Endothelial cell of umbilical vein (primary cell): ENCODE measurements at places on chromosomes 5 and 9.

- peak; percentile 83 for DNase-seq
These were observed 140.7 kb downstream of the GNA14 start for GRCh38 chr9:77507212-77507961.

DNA sequence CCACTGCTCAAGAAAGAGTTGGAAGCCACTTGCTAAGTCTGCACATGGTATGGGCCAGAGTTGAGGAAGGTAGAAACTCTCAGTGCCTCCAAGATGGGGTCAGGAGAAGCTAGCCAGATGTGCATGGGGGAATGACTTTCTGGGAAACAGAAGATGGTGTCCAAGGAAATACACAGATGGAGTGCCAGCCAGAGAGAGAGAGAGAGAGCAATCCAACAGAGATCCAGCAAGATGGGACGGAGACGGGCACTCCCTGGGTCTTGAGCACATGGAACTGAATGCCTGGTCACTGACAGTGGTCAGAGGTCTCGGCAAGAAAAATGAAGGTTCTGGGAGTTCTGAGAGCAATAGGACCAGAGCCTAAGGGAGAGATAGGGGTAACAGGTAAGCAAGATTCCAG lies 82.1 kb downstream of the SH3TC2 start:
- DNase-seq = no peak

GRCh38 chr5:31232273-31232888 lies 38.9 kb downstream of the CDH6 start:
- DNase-seq = peak; percentile 17

DNA sequence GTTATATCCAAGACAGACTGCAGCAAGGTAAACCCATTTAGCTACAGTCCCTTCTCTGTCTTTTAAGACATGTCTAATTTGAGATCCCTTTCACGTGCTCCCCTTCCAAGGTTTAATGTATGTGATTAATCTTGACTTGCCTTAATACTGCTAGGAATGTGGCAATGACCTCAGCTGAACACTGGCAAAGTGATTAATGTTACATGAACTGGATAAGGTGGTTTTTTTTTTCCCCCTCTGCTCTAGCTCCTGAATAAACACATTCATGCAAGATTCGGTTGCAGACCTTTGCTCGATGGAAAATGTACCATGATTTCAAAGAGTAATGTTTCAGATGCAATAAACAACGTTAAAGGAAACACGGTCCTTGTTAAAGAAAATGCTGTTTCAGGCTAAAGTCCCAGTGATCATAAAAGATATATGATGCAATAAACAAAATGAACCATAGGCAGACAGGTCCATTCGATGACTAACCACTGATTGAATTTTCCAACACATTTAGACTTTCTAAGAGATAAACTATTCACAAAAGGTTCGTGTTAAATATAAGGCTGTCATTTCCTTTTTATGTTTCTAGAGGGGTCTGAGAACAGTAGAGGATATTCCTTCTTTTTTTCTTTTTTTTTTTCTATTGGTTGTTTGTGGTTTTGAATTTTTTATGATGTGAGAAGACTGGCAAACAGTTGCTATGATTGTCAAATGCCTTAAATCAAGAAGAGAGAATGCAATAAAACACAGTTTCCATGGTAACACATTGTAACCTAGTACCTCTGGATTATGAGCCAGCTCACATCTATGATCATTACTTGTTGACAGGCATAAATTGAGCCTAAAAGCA lies 44.7 kb upstream of the ZNF608 start:
- peak; percentile 36 for DNase-seq

DNA sequence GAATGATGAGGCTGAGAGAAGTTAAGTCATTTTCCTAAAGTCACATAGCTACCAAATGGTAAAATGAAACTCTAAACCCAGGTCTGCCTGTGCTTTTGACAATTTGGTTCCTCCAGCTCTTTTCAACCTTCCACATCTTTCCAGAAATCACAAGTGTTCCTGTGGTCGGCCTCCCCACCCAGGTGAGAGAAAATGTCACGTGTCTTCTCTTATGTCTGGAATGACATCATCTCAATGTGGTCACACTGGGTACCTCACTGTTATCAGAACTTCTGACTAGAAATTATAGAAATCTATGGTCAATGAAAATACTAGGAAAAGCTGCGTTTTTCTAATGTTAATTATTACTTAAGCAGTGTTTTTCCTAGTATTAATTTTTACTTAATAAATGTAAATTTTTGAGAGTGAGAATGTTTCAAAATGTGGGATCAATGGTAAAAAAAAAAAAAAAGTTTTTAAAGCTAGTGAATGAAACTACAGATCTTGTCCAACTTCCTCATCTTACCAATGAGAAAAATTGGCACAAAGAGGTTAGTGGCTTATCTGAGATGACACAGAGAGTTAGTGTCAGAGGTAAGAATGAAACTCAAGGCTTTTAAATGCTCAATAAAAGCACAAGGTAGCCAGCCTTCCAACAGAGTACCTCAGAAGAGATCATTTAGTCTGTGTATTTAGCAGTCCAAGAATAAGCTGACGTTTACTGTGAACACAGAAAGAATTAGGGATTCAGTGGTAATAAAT lies 228.7 kb upstream of the NR4A3 start:
- DNase-seq = no peak

DNA sequence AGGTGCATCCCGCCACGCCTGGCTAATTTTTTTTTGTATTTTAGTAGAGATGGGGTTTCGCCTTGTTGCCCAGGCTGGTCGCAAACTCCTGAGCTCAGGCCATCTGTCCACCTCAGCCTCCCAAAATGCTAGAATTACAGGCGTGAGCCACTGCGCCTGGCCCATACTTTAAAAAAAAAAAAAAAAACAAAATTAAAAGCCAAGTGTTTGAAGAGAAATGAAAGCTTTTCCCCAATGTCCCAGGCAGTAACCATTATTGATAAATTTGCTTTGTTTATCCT lies 9.5 kb downstream of the PRRC2B start:
- no peak for DNase-seq

DNA sequence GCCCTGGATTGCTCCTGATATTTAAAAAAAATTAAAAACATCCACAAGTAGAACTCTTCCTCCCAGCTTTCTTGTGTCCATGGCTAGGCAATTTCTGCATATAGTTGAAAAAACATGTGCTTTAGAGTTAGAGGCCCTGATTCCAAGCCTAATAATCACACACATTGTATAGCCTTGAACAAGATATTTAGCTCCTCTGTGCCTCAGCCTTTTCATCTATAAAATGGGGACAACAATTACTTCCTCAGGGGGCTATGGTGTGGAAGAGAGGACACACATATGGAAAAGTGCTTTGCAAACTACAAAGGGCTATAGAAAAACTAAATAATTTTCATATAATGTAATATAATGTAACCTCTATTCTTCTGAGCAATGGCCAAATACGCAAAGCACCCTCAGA lies 23.0 kb upstream of the CDK5RAP2 start:
- DNase-seq = no peak

DNA sequence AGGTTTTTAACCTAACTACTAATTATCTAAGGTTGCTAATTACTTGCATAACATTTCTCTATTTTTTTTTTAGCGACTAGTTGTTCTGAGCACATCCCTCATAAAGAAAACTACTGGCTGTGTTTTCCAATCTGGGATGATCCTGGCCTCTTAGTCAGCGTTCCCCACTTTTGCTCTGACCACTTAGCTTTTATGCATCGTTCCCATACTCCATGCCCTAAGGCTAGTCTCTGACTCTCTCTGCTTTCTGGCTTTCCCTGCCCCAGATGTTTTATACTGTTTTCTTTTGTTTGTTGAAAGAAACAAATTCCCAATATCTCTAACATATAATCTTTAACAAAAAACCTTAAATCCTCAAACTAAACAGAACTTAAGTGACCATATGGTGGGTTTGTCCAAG lies 217.9 kb downstream of the SPATA31D1 start:
- no peak for DNase-seq

- no peak for DNase-seq
These were observed 120.1 kb downstream of the BOD1 start for GRCh38 chr5:173496129-173496882.

GRCh38 chr5:84393969-84394368 lies 9.3 kb upstream of the EDIL3 start:
- DNase-seq = peak; percentile 90

DNA sequence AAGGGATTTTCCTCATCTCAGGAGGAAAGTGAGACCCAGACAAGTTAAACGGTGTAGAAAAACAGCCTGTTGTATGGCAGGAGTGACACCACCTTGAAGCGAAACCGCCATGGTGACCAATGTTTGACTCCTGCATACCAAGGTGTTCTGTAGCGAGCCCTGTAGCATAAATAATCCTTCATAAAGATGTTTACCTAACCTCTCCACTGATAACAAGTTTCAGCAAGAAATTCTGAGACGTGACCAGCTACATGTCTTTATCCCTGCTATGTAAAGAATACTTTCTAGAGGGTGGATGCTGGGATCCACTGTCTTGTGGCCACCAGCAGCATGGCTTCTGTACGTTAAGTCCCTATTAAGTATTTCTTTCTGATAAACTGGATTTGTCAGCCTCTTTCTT lies 148.1 kb downstream of the MPDZ start:
- DNase-seq = no peak

- DNase-seq = no peak
These were observed 460.8 kb downstream of the MTRR start for GRCh38 chr5:8329773-8330172.

- no peak for DNase-seq
These were observed 7.9 kb downstream of the WWC1 start for GRCh38 chr5:168299372-168299771.

- no peak for DNase-seq
These were observed 83.2 kb upstream of the SMIM15 start for GRCh38 chr5:61245486-61245885.

GRCh38 chr5:169390265-169390664 lies 89.3 kb upstream of the SLIT3 start:
- no peak for DNase-seq

- DNase-seq = no peak
These were observed 47.8 kb downstream of the WNK2 start for GRCh38 chr9:93231716-93232115.

DNA sequence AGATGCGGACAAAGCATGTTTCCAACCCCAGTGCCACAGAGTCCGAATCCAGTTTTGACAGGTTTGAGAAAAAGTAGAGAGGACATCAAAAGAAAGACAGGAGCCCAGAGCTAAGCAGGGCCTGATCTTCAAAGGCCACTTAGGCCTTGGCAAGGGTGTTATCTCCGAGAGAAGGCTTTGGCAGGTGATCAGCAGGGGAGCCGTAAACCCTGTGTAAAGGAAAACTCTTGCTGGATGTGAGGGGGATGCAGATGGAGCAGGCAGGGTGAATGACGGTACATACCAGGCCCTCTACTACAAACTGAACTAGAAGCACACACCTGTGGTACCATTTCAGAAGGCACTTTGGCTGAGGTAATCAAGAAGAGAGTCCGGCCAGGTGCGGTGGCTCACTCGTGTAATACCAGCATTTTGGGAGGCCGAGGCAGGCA lies 1.4 kb upstream of the HNRNPH1 start:
- no peak for DNase-seq

DNA sequence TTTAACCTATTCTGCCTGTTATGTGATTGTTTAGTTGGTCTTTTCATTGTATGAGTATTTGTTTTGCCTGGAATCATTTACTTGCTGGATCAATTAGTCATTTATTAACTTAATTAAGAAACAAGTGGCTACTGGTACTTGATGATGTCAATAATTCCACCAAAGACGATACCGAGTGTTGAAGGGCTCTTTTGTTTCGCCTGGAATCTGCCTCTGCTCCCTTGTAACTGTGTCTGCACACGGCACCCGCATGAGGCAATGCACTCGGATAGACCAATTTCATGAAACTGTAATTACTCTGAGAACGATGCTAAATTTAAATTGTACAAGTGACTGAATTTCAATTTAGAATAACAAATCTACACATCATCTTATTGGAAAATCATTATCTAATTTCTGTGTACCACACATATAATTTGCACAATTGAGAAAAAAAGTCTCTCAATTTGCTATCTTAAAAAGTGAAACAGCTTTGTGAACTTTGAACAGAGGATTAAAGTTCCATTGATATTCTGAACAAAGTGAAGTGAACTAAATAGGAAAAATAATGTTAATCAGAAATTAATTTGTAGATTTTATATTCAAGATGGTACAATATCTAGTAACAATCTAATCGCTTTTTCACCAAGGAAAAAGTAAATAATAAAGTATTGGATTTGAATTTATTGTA lies 143.2 kb downstream of the CTNND2 start:
- no peak for DNase-seq

GRCh38 chr5:64509828-64510227 lies 4.0 kb downstream of the RGS7BP start:
- DNase-seq = peak; percentile 90

DNA sequence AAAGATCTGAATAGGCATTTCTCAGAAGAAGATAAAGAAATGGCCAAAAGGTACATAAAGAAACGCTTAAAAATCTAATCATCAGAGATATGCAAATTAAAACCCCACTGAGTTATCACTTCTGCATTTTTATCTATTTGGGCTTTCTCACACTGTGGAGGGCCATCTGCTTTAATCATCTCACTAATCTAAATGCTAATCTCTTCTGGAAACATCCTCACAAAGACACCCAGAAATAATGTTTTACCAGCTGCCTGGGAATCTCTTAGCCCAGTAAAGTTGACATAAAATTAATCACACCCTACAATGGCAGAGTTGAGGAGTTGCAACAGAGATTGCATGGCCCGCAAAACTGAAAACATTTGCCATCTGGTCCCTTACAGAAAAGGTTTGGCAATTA lies 407.9 kb upstream of the CYLC2 start:
- no peak for DNase-seq

DNA sequence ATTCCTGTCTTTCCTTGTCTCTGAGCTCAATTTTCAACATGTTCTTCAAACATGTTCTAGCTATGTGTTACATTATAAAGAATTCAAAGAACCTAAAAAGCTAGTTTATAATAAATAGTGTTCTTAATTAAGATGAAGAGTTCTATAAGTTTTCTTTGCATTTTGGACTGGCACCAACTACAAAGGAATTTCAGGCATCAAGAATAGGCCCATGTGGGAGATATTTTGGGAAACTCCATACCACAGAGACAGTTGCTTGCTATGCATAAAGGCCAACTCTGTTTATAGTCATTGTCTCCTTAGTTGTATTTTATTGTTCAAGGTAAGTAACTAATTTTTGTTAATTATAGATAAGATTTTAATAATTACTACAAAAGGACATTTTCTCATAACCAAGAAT lies 4.5 kb downstream of the SLF1 start:
- DNase-seq = no peak

DNA sequence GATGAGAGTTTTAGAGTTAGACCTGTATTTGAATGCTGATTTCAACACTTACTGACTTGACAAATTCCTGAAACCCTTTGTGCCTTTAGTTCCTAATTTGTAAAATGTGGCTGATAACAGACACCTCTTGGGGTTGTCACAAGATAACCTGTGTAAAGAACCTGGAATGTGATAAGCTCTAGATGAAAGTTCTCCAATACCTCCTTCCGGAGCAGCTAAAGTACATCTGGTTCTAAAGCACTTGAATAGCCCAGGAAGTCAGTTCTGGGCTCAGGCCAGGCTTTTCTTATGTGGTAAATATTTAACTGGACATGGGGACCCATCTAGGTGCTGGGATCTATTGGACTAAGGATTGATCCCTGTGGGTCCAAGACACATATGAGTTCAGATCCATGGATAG lies 310.8 kb upstream of the ADAMTSL1 start:
- no peak for DNase-seq

GRCh38 chr5:125160787-125161502 lies 414.5 kb upstream of the ZNF608 start:
- DNase-seq = no peak

GRCh38 chr5:175738126-175738525 lies 80.3 kb downstream of the HRH2 start:
- DNase-seq = no peak

GRCh38 chr5:34657274-34657921 lies 1.3 kb downstream of the RAI14 start:
- DNase-seq = peak; percentile 59

- no peak for DNase-seq
These were observed 16.9 kb downstream of the DIMT1 start for GRCh38 chr5:62386824-62387223.
